ENCODE measurements at places on chromosomes 7 and 10.

DNA sequence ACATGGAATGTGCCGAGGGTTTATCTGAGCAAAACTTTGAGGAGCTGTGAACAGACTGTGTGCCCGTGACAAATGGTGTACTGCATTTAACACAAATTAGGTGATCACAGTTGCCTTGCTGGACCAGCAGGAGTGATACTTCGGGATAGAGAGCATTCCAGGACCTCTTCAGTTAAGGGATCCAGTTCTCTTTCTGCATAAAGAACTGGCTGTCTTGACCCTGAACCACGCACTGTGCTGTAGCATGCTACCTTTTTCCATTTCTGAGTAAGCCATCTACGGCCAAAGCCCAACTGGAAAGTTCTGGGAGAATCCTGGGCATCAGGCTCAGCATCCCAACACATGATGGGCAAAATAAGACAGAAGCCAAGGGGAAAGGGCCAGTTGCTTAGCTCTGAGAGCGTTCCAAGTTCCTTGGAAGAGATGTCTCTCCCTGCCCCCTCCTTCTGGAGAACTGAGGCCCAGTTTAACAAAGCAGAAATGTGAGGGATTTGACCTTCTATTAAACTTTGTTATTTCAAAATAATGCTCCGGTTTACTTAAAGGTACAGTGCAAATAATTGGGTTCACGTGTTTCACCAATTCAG is 37.9 kb upstream of the ADD3 start:
- DNase-seq, result no peak

DNA sequence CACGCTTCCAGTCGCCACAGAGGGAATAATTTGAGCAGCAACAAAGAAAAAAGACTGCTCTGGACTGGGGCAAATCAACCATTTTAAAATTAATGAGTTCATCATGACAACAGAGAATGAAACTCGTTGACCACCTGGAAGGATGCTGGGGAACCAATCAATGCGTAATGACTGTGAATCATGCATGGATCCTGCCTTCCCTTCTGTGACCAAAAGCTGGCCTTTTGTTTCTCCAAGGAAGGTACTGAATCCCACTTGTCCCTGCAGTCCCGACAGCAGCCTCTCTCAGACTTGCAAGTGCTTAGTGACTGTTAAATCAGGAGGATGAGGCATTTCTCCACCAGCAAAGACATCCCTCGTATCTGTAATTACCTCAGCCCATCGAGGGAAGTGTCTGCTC is 68.0 kb upstream of the TNS3 start:
- no peak for DNase-seq

DNA sequence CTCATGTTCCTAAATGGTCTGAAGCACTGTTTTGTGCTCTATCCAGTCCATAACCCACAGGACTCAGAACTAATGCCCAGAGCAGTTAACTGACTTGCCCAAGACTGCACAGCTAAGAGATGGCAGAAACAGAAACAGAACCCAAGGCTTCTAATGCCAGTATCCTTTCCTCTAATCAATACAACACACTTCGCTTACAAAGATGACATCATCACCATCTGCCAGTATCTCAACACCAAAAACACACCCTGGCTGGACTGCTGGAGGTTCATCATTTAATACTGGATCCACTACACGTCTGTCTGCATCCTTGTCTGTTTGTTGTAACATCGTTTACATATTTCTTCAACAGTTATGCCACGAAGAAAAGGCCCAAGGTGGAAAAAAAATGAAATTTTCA is 165.3 kb downstream of the SFMBT2 start:
- DNase-seq, result no peak

GRCh38 chr7:140624392-140625191 is 16.0 kb downstream of the DENND2A start:
- DNase-seq, result peak; percentile 23

DNA sequence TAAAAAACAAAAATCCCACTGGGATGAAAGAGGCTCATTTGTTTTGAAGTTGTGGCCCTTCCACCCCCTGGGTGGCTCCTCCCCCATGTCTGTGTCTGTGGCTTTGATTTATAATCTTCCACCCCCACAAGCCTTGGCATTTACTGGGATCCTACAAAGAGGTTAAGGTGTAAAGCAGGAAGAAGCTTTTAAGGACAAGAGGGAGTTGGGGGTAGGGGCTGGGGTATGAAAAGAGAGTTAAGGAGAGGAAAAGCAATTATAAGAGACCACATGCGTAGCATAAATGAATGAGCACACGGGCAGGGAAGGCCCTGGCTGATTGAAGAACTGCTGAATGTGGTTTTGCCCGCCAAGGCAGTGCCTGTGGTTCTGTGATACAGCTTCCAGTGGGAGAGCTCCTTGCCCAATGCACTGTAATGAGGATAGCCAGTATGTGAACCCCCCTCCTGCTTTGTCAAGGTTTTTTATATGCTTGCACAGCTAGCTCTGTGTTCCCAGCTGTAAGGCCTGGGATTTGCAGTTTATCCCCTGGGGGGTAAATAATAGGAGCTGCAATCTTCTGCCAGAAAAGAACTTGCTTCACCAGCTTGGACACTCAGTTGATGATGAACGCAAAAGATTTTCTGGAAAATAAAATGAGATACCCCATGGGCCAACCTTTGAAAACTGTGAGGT is 34.7 kb upstream of the KMT2E start:
- DNase-seq, result no peak

- DNase-seq, result no peak
These were observed 21.7 kb upstream of the NKX6-2 start for GRCh38 chr10:132807621-132808049.

GRCh38 chr7:35777121-35777520 is 23.7 kb upstream of the SEPTIN7 start:
- DNase-seq, result no peak

DNA sequence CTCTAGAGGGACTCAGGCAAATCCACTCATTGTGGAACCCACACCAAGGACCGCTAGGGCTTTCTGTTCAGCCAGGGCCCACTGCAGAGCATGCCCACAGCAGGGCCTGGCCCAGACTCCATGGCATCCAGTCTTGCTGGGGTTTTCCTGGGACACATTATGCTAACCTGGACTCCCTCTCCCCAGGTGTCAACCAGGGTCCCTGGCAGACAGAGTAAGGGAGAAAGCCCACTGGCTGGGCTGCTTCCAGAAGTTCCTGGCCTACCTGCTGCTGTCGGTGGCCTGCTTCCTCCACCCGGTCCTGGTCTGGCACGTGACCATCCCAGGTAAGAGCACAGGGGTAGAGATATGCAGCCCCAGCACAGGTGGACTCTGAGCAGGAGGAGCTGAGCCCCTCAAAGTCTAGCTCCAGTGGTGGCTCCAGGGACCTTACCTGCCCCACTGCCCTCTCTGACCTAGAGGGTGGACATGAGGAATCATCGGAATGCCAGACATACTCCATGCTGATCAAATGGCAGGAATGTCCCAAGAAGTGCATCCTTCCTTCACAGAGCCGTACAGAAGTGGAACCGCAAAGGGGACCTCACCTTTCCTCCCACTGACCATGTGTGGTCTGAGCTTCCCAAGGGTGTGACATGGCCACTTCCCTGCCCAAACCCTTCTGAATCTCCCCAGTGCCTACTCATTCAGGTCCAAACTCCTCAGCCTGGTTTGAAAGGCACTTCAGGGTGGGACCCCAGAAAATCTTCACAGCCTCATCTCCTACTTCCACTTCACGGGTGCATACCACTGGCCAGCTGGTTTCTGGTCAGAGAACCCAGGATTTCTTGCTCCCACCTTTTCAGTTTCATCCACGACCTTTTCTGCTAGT is 22.5 kb downstream of the TMEM72 start:
- DNase-seq, result no peak

DNA sequence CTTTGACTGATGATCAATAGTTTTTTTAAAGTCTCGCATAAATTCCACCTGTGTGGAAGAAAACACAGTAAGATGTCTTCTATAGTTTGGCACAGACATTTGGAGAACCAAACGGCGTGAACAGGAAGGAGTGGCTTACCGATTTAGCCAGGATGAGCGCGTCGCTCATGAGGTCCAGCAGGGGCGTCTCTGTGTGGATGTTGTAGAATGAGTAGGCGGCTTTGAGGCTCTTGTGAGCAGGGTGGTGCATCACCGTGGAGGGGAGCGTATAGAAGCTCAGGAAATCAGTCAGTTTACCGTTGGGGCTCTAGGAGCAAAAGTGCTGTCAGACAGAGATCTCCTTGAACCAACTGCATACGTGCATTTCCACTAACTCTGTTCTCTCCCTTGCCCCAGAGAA is 15.5 kb downstream of the RPP38 start:
- DNase-seq, result no peak

GRCh38 chr10:119370972-119371703 is 163.8 kb downstream of the GRK5 start:
- DNase-seq, result no peak

GRCh38 chr10:73950155-73950948 is 39.4 kb downstream of the PLAU start:
- DNase-seq, result no peak

DNA sequence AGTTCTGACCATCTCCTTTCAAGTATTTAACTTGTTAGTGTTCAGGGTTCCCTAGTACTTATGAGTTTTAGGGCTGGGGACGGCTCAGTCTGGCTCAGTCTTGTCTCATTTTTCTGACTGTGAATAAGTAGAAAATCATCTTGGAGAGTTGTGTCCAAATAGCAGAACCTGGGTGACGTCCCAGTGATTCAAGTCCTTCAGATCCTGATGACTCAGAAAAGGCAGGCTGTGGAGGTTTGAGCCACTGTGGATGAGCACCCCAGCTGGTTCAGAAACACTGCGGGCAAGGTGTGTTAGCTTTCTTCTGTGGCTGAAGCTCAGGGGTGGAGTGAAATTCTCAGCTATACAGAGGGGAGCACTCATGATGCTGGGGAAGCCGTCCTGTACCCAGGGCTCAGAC is 154.4 kb upstream of the NPY start:
- no peak for DNase-seq

DNA sequence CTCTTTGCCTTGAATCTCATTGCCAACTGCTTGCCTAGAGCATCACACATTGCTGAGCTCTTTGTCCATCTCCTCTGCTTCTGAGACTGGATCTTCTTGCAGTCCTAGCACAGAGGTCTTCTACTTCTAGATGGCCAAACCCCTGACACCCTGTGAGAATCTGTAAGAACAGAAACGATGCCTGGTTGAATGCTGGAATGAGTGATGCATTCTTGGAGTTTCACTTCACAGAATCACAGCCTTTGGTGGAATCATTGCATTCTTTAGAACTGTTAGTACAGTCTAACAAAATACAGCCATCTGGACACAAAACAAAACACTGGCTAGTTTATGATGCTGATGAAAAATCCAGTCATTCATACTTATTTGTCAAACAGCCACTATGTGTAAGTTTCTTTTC is 141.7 kb upstream of the ITGB1 start:
- no peak for DNase-seq

DNA sequence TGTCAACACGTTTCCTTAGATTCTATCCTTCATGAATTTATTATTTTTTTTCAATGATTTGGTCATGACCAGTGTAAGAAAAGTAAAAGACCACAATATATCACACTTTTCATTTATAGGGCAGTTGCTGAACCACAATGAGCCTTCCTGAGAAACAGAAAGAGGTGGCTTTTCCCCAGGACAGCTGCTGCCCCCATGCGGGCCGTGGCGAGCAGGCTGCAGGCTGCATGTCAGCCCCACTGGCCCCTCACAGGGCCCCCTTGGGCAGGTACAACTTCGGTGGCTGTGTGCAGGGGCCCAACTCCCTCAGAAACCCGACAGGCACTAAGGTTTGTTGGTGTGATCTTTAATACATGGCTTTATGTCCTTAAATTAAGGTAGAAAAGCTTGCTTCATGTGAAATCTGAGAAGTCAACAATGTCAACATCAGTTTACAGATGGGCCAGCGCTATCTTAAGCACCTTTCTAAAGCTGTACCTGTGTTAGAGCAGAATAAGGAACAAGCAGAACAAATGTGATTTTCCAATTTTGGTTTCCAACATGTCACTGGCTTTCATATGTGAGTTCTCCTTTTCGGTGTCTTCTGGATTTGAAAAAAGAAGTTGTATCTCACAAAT is 10.6 kb downstream of the BEND7 start:
- no peak for DNase-seq

DNA sequence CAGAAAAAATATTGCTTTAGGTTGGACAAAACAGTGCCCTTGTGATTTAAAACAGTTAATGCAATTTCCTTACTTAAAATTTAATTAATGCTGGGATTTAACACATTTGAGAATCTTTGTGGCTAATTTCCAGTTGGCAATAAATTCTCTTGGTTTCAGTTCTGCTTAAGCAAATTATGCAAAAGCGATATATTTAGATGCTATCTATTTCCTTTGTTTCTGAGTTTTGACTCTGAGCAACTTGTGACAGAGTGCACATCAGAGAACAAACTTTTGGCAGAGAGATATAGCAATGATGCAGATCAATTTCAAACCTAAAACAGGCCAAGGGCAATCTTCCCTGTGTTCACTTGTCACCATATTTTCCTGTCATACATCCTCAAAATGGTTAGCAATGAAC is 933.6 kb upstream of the ZWINT start:
- DNase-seq, result no peak

All from NCI-H526 treated with DMSO at 0.1 percent for 48 hours (cell line).